Activated CD8-positive, alpha-beta memory T cell treated with anti-CD3 and anti-CD28 coated beads for 1 hour (primary cell): ENCODE measurements at places on chromosomes 1 and 21.

DNA sequence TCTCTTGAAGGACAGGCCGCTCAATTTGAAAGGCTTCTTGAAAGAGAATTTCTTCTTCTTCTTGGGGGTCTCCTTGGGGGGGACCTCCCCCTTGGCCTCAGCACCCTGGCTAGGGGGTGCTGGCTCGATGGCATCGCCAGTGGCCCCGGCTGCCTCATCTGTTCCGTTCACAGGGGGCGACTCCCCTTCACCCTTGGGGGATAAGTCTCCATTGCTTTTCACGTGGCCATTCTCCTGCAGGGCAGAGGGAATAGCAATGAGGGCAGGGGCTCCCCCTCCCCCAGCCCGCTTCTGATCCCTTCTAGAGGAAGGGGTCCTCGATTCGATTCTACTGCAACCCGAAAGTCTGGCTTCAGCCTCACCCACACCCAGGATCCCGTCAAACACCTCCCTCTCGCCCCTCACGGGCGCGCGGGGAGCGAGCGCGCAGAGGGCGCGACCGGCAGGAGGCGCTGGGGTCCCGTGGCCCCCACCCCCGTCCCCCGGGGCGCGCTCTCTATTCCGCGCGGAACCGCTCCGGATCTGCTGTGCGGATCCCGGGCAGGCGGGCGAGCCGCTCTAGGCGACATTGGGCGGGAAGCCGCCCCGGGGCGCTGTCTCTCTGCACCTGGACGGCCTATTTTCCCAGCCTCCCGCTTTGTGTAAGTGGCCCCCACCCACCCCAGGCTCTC lies 1.0 kb downstream of the MARCKSL1 start:
- DNase-seq = peak; percentile 20

- no peak for DNase-seq
These were observed 923 bp downstream of the CAP1 start for GRCh38 chr1:40041466-40041838.

GRCh38 chr1:44485229-44485933 lies 80.3 kb downstream of the RNF220 start:
- no peak for DNase-seq

- DNase-seq = no peak
These were observed 122.3 kb upstream of the TMPRSS2 start for GRCh38 chr21:41630249-41630648.

GRCh38 chr1:60715970-60716369 lies 366.4 kb upstream of the NFIA start:
- DNase-seq = no peak

DNA sequence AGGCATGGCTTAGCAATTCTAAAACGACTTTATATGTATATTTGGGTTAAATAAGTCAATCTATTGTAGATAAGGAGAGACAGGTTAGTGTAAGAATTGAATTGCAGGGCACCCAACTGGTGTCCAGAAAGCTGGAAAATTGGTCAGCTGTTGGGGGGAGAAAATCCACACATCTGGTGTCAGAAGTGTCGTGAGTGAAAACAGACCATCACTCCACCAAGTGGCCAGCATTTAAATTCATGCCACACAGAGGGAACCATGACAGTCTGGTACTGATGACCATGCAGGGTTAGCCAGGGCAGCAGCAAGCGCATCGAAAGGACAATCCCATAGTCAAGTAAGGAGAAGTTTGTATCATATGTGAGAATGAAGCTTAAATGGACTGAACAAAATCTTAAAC lies 11.7 kb downstream of the LAX1 start:
- no peak for DNase-seq

GRCh38 chr1:96492236-96492635 lies 229.3 kb upstream of the PTBP2 start:
- DNase-seq = no peak

DNA sequence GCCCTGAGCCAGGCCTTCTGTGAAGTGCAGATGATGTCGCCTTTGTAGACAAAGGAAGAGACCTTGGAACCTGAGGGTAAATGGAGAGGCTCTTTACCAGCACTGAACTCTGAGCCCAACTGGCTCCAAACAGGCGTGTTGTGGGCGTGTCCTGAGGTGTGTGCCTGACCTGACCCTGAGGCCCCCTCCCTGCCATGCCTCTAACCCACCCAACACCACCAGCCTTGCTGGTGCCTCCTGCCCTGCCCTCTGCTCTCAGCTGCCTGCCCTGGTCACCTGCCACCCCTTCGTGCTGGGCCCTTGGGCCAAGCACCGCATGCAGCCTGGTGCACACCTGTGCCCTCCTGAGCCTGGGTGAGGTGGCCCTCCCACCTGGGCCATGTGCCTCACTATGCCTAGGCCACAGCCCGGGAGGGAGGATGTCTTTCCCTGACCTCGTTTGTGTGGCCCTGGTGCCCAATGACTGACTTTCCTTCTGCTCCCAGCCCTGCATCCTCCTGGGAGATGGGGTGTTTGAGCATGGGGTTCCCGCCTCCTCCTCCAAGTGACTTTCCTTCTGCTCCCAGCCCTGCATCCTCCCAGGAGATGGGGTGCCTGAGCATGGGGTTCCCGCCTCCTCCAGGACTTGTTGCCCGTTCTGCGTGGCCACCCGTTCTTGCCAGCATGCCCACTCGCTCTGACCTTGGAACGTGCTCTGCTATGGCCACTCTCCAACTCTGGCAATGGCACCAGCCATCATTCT lies 157.0 kb downstream of the PCBP3 start:
- no peak for DNase-seq

- no peak for DNase-seq
These were observed 1.6 kb upstream of the DYRK3 start for GRCh38 chr1:206633708-206634121.

DNA sequence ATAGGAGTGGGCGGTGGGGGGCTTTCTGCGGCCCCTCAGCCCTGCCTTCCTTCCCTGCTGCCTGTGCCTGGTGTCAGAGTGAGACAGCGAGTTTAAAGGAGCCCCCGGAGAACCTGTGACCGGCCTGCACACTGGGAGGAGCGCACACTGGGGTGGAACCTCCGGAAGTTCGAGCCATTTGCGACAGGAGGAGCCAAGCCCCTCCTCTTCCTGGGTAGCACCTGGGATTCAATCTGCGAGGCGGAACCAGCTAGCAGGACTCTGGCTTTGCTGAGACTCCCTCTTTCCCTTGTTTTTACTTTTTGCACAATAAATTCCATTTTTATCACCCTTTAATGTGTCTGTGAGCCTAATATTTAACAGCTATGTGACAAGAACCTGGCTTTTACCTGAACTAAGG lies 540.6 kb downstream of the NPHP4 start:
- DNase-seq = no peak

DNA sequence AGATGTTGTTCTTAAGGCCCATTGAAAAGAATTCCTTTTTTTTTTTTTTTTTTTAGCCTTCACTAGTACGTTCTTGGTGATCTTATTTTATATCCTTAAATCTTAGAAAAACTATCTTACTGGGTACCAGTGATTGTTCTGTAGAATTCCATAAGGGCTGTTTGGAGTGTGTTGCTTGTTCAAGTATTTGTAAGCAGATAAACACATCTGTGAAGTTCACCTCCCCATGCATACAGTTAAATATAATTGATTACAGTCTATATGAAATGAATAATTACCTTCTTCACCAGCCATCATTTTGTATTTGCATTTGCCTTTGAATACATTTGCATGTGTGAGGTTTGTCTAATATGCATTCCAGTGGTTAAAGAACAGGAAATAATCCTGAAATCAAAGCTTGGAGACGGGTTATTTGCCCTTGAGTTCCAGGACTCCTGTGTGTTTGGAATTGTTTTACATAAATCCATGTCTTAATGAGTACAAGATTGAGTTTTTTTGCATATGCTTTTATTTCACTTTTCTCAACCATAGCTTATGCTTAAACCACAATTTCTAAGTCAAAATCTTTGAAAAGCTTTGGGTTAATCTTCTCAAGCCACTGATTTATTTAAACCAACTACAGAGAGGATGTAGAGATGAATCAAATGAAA lies 73.1 kb downstream of the VPS13D start:
- no peak for DNase-seq

DNA sequence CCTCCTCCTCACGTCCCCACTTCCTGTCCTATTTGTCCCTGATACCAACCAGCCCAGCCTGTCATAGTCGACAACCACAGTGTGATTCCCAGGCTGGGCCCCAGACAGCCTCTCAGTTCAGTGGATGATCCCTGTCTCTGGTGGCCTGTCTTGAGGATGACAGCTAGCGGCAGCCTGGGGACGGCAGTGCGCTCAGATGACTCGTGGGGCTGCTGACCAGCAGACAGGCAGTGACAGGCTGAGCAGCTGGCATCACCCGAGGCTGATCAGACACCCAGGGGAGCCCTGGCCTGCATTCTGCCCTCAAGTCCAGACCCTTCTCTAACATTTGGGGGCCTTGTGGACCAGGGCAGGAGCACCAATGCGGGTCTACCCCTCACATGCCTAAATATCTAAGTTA lies 21.0 kb downstream of the NKAIN1 start:
- DNase-seq = no peak

GRCh38 chr1:217089361-217090014 lies 366.3 kb upstream of the ESRRG start:
- DNase-seq = no peak

GRCh38 chr1:224591326-224591725 lies 24.8 kb upstream of the CNIH3 start:
- DNase-seq = no peak

- DNase-seq = no peak
These were observed 94.2 kb downstream of the ARHGEF10L start for GRCh38 chr1:17633654-17634053.

GRCh38 chr1:161999301-162000052 lies 24.2 kb downstream of the OLFML2B start:
- DNase-seq = no peak

- DNase-seq = peak; percentile 10
These were observed 529 bp downstream of the EGLN1 start for GRCh38 chr1:231421546-231421970.

DNA sequence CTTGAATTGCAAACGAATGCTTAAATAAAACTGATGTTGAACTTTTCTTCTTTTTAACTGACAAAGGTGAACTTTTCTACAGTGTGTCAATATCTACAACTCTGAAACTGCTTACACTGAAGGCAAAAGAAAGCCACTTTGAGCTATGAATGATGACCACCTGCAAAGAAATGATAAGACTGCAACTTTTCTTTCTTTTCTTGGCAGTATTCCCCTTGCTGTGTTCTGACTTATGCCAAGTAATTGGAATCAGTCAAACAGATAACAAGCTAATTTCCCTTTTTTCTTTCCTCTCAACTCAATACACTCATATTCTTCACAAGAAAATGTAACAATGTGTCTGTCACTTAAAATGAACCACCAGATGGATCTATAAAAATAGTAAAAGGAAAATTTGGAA lies 588.1 kb upstream of the BRINP3 start:
- no peak for DNase-seq

DNA sequence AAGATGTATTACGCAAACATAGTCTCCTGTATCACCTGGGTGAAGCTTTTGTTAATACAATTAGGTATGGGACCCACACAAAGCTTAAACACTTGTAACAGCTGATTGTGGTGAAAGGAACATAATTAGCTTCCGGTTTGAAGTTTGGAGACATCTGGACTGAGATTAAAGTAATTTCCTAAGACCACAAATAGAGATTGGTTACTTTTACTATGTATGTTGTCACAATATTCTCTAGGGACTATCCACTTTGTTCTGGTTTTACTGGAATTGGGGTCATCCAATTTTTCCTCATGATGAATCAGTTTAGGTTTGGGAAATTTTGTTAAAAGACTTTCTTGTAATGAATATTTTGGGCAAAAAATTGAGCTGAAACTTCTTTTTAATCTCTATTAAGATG lies 71.8 kb upstream of the SAMSN1 start:
- DNase-seq = no peak

- no peak for DNase-seq
These were observed 6.6 kb downstream of the AJAP1 start for GRCh38 chr1:4660917-4661594.

DNA sequence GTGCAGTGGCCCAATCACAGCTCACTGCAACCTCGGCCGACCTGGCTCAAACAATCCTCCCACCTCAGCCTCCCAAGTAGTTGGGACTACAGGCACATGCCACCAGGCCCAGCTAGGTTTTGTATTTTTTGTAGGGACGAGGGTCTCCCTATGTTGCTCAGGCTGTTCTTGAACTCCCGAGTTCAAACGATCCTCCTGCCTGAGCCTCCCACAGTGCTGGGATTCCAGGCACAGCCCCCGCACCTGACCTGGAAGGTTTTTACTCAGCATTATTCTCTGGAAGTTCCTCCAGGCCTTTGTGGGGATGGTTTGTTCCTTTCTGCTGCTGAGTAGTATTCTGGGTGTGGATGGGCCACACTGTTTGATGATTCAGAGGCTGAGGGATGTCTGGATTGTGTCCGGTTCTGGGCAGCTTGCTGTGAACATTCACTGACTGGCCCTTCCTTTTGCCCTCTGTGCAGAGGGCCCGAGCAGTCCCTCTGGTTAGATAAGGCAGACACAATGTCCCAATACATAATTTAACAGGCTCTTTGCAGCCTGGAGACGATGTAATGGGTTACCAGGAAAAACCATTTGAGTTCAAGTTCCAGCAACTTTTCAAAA lies 6.0 kb upstream of the TRAPPC10 start:
- no peak for DNase-seq

- DNase-seq = no peak
These were observed 11.8 kb downstream of the UBIAD1 start for GRCh38 chr1:11284784-11285183.

DNA sequence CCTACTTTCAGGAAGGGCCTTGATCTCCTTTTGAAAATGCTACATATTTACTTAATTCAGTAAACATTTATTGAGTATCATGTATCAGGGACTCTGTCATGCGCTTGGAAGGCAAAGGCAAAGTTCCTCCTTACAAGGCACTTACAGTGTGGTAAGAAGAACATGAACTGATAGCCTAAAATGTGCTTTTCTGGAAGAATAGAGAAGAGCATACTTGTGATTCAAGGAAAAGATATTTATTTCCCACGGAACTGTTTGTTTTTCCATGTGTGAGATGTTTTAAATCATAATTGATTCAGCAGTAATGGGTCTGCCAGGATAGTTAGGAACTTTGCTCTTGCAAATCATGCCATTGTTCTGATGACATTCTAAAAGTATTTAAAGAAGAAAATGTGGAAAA lies 110.1 kb upstream of the ZNHIT6 start:
- no peak for DNase-seq

- no peak for DNase-seq
These were observed 39.4 kb downstream of the SLC2A7 start for GRCh38 chr1:8986814-8987190.

- no peak for DNase-seq
These were observed 43.4 kb downstream of the RALGPS2 start for GRCh38 chr1:178768423-178768822.

DNA sequence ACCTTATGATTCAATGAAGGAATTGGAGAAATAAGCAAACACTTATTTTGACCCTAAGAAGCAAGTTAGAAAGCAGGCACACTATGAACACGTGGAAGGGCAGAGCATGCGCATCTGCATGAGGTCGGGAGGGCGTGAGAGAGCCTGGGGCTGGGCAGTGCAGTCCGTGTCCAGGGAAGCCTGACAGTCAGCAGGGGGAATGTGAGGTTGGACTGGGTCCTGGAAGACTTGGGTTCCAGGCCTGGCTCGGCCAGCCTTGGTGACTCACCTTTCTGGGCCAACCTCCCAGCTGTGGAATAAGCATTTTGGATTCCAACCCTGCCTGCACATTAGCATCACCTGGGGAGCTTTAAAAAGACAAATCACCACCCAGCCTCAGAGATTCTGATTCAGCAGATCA lies 26.6 kb upstream of the LMX1A start:
- DNase-seq = no peak

GRCh38 chr1:225886159-225887029 lies 2.6 kb downstream of the LEFTY1 start:
- DNase-seq = no peak

- no peak for DNase-seq
These were observed 59.3 kb downstream of the NCAM2 start for GRCh38 chr21:21057349-21058062.

GRCh38 chr1:182608845-182609610 lies 4.8 kb upstream of the RGS16 start:
- no peak for DNase-seq

- DNase-seq = no peak
These were observed 47.5 kb downstream of the TRPM2 start for GRCh38 chr21:44400791-44401385.
